ENCODE measurements at places on chromosomes 7 and 10.

DNA sequence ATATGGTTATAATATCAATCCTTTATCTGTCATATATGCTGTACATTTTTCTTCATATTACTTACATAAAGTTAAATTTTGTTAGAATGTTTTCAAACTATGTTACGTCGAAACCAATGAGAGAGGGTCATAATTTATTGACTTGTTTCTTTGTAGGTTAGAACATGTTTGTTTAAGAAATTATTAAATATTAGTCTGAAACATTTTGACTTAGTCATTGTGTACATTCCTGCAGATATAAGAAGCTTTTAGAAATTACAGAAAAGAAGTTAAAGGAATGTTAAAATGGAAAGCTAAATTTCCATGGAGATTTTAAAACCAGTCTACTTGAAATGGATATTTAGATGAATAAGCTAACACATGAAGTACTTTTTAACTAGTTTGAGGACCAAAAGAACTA, 99.8 kb downstream of the ANKRD30A start:
- DNase-seq = no peak

GRCh38 chr10:78313636-78314035, 280.0 kb downstream of the RPS24 start:
- no peak for DNase-seq

- no peak for DNase-seq
These were observed 101.6 kb downstream of the NKX6-2 start for GRCh38 chr10:132684164-132684891.

DNA sequence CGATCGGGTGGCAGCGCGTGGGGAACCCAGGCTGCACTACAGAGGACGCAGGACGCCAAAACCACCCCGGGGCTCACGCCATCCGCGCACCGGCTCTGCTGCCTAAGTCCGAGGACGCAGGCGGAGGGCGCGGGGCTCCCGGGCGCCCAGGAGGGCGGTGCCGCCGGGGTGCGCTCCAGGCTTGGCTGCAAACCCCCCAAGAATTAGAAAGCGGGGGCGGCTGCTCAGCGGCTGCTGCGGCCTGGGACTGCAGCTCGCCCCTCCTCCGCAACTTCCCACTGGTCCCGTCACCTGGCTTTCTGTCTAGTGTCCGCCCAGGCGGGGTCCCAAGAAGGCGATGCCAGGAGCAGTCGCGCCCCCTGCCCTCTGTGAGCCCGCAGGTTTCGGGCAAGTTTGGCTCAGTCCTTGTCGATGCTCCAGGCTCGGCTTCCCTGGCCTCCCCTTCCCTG, 1.7 kb upstream of the POU6F2 start:
- DNase-seq = no peak

DNA sequence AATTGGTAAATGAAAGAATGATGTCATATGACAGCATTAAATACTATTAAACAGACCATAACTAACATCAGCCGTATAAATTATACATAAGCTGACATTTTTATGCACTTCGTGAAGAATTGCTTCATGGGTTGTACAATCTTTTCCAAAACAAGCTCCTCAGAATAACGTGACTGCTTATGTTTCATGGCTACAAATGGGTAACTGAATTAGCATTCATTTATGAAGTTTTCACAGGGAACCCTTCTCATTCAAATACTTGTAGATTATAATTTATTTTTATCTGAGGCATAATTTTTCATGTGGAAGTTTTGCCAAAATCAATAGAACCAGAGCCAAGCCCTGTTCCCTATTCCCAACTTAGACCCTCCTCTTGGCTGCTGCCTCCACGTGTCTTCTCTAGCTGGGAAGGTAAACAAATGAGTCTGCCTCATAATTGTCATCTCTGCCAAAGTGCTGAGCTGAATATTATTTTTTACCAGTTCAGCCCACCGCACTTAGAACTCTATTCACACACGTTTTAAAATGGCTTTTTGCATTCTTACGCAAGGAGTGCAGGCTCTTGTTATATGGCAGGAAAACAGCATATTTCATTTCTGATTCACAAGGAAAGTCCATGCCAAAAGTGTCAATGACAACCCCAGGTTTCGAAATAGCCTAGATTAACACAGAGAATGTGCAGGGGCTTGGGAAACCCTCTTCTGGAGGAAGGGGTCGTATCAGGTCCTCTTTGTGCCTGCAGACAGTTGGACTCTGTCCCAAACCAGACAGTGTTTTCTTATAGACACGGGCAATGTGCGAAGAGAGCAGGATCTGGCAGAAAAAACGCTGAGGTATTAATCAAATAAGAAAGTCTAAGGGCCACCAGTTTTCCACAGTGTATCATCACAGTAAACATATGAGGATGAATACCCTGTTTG, 370.7 kb upstream of the MGMT start:
- DNase-seq = no peak

GRCh38 chr10:13928451-13928850, 341.7 kb downstream of the PRPF18 start:
- DNase-seq = no peak

GRCh38 chr10:77114181-77114821, 523.3 kb downstream of the KCNMA1 start:
- no peak for DNase-seq

DNA sequence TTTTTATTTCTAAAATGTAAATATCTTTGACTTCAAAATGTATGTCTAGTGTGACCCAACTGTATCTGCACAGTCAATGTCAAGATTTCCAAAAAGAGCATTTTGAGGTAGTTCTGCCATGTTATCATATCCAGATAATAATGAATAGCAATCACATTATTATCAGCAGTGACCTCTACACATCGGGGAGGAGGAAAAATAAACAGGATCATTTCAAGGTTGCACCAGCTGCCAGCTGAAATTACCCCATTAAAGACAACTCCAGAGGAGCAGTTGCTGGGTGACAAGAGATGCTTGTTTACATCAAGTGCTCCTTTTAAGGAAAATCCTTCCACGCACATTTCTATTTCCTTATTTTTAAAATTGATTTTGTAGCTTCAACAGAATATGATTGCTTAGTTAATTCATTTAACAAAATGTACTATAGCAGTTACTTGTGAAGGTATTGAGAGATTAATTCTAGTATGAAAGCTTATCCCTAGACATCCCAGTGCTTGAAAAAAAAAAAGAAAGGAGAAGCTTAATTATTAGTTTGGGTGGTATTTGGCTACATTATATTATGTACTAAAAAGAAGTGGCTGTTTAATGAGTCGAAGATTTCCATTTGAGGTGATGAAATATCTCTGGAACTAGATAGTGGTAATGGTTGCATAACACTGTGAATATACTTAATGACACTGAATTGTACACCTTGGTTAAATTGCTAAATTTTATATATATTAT, 19.3 kb upstream of the SLC35G1 start:
- DNase-seq = no peak

DNA sequence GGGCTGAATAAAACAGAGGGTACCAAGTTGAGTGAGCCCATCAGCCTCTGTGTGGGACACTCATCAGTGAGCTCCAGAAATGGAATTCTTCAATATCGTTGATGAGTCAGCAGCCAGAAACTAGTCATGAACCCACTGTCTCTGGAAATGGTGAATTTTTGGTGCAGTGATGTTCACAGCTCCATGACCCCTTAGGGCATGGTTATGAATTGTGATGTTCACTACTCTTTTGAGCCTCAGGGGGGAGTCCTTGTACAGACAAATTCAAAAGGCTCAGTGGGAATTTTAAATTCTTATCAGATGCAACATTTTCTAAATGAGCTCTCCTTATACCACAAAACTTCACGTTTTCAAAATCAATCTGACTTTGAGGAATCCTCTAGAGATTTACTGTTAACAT, 335.7 kb downstream of the PHTF2 start:
- DNase-seq = no peak

DNA sequence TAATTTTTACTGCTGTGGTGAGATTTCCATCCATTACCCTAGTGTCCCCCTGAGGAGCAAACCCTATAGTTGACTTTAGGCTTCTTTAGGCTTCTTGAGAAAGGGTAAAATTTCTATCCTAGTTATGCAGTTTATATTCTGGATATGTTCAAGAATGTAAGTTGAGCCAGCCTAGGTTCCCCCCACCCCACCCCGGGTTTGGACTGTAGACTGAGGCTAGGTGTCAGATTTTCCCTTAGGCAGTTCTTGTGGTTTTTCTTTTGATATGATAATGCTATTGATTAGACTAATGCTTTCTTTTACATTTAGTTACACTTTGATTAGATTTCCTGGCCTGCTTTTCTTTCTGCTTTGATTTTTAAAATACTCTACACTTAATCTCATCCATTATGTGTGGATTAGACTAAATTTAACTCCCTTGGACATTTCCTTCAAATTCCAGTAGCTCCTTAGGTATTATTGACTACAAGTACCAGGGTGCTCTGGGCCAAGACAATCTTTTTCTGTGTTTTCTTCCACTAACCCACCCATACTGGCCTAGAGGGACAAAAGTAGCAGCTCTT, 37.7 kb downstream of the NRF1 start:
- no peak for DNase-seq

GRCh38 chr10:54708591-54708990, 92.4 kb downstream of the PCDH15 start:
- no peak for DNase-seq

DNA sequence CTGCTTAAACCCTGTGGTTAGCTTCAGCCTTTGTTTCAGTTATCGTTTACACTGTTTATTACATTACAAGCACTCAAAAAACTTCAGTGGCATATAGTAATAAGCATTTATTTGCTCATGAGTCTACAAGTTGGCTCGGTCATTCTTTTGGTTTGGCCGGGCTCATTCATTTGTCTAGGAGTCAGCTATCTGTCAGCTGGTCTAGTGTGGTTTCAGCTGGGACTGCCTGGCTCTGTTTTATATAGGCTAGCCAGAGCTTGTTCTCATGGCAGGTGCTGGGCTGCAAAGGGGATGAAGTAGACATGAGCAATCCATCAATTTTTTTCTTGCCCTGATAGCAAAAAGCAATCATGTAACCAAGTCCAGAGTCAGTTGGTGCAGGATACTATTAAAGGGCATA, 103.6 kb downstream of the MKLN1 start:
- DNase-seq = no peak

DNA sequence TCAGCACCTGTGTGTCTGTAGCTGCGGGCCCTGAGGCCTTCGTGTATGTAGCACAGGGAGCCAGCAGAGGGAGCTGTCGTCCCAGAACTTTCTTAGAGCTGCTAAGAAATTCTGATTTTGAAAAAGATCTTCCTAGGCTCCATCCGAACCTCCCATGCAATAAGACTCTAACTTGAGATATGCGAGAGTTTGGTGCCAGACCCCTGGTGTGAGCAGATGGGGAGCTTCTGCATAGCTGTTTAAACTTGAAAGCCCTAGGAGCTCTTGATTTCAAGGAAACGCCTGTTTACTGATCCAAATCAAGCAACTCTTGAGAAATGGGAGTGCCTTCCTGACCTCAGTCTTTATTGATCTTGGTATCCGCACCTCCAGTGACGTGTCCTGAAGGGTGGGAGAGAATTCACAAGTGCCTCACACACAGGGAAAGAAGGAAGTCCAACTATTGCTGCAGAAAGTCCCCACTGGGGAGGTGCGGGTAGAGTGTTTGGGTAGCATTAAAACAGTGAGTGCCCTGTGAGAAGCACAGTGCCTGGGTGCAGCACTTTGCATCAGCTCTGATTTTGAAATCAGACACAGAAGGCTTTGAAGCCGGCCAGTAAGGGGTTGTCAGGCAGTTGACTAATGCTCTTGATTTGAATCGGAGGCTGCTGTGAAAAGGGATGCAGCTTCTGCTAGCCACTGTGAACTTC, 66.4 kb upstream of the STRIP2 start:
- DNase-seq = peak; percentile 57

DNA sequence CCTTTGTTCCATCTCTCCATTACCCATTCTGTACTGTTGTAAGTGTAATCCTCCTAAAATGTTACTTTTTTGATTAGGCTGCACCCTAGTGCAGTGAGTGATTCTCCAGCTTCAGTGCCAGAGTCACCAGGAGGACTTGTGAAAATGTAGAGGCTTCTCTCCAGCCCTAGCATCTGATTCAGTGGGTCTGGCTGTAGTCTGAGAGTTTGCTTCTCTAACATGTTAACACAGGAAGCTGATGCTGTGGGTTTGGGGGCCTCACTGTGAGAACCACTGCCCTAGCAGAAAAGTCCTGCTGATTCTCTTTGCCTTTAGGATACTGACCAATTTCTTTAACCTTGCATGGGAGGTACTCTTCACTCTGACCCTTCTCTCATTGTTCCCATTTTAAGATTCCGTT, 24.4 kb downstream of the CSGALNACT2 start:
- DNase-seq = no peak

GRCh38 chr7:77855371-77856083, 57.0 kb downstream of the PHTF2 start:
- no peak for DNase-seq

GRCh38 chr7:73555411-73555982, 2.0 kb downstream of the BCL7B start:
- DNase-seq = no peak

- DNase-seq = no peak
These were observed 86.5 kb upstream of the HPS1 start for GRCh38 chr10:98533241-98533640.

- DNase-seq = no peak
These were observed 132.0 kb downstream of the CFAP58 start for GRCh38 chr10:104485632-104486031.

- DNase-seq = no peak
These were observed 346.8 kb upstream of the NFE2L3 start for GRCh38 chr7:25805027-25805687.

DNA sequence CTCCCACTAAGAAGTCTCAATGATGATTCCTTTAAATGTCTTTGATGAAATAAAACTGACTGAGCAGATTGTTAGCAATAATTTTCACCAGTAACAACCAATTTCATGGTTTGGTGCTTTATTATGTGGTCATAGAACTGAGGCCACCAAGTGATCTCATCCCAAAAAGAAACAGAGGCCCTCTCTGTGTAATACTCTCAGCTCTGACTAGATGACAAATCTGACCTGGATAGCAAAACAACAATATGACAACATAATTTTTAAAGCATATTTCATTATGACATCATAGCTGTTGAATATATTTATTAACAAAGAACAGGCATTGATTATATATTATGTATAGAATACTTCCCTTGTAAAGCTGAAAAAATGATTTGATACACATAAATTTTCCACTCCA, 5.9 kb downstream of the SEMA3E start:
- DNase-seq = no peak

DNA sequence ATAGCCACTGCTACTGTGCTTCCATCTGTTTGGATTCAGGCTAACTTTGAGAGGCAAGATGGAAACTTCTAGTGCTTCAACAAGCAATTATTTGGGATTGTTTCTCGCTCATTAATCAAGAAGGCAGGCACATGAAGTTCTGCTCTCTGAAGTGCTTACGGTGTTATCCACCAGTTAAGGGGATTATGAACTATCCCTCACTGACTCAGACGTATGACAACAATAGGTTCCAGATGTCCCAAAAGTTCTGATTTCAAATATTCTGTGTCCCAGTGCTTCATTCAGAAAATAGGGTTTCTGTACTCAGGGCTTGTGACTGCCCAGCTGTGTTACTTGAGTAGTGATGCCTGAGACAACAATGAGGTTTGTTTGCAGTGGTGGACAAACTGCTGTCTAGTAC, 81.0 kb downstream of the HACD1 start:
- no peak for DNase-seq

- DNase-seq = no peak
These were observed 610.1 kb upstream of the ANKRD30A start for GRCh38 chr10:36515319-36515718.
